ENCODE measurements at places on chromosomes 13 and 19.

DNA sequence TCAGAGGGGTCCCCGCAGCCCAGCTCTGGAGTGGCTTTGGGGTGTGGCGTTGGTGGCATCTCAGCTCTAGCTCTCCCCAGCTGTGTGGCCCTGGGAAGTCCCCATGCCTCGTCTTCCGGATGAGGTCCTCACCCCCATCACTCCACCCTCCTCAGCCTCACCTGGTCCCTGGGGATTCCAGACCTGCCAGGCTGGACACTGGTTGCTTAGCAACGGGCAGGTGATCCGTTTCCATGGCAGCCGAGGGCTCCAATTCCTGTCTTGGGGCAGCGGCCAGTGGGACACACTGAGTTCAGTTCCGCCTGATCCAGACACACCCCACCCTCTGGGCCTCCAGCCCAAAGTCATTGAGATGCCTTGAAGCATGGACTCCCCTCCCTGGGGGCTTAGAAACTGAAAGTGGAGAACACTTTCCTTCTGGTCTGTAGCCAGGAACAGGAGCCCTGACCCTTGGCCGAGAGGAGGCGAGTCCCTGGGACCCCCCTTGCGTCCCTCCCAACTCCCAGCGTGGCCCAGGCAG, 7.7 kb upstream of the MISP start:
- DNase-seq, result peak; percentile 16

GRCh38 chr13:49776871-49777270, 15.6 kb downstream of the KPNA3 start:
- DNase-seq, result no peak

- no peak for DNase-seq
These were observed 191.0 kb downstream of the KATNAL1 start for GRCh38 chr13:30116379-30116778.

GRCh38 chr19:38164526-38164925, 59.5 kb downstream of the DPF1 start:
- no peak for DNase-seq

- DNase-seq, result no peak
These were observed 1.8 kb downstream of the TNFAIP8L1 start for GRCh38 chr19:4641132-4641531.

DNA sequence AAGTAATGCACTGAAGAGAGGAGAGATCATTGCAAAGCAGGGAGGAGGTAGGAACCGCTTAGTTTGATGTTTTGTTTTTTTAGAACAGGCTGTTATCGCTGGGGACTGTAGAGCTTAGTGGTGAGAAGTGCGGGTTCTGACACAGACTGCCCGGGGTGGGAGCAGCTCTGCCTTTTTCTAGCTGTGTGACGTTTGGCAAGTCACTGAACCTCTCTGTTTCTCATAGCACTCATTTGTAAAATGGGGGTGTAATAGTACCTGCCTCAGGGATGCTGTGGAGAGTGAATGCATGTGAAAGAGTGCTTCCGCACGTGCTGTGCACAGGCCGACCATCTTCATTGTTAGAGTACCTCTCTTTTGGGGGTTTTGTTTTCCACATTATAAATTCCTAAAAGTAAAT, 19.3 kb downstream of the PRAM1 start:
- DNase-seq, result no peak

GRCh38 chr19:679418-680286, 3.5 kb downstream of the FSTL3 start:
- peak; percentile 50 for DNase-seq

- no peak for DNase-seq
These were observed 10.1 kb downstream of the TUBB4A start for GRCh38 chr19:6491802-6492592.

DNA sequence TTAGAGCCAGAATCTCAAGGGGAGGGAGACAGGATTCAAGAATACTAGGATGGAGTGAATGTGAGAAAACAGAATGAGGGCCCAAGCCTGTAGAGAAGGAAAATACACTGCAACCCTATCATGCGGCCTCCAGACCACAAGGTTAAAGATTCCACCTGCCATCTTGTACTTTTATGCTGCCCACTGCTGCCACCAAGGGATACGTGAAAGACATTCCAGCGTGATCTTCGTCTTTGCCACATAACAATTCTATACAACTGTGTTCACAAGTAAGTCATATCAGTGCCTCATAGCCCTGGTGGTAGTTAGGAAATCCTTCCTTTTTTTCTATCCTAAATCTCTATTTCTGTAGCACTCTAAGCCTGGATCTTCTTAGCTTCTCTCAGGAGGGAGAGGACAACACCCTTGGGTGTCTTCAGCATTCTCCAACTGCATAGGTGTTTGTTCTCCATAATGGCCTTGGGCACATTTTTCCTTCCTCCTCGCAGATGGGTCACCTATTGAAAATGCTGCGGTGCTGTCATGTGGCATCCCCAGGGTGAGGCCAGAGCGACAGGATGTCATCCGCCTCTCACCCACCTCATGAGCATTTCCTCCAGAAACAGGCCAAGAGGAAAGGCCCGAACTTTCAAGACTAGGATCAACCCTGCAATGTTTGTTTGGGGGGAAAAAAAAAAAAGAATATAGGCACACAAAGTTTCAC, 13.6 kb downstream of the TPT1 start:
- no peak for DNase-seq

DNA sequence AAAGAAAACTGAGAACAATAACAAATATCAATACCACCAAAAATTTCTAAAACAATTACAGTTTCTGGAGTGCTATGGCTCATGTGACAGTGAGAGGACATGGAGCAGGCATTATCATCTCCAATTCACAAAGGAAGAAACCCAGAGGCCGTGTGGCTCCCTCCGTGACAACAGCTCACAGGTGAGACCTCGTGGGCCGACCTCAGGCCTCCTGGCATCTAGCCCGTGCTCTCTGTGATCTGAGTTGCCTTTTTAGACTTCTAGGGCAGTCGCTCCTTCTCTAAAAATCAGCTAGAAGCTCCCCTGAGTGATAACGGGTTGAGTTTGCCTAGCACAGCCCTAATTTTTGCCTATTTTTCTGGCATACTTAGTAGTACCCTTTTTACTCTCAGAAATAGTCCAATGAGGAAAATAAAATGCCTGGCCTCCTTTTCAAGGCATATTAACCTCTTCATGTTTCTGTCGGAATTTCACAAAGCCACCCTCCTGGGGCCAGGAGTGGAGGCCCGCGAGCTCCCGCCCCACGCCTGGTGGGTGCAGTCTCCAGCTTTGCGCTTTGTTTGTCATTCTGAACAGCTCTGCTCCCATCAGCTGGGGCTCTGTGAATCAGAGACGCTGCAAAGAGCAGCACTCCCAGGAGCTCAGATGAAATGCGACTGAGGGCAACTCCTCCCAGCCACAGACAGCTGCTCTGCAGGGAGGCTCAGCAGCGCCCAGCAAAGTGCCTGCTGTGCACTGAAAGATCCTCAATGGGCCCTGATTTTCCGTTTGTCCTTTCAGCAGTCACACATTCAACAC, 292.5 kb downstream of the UQCRFS1 start:
- DNase-seq, result no peak

DNA sequence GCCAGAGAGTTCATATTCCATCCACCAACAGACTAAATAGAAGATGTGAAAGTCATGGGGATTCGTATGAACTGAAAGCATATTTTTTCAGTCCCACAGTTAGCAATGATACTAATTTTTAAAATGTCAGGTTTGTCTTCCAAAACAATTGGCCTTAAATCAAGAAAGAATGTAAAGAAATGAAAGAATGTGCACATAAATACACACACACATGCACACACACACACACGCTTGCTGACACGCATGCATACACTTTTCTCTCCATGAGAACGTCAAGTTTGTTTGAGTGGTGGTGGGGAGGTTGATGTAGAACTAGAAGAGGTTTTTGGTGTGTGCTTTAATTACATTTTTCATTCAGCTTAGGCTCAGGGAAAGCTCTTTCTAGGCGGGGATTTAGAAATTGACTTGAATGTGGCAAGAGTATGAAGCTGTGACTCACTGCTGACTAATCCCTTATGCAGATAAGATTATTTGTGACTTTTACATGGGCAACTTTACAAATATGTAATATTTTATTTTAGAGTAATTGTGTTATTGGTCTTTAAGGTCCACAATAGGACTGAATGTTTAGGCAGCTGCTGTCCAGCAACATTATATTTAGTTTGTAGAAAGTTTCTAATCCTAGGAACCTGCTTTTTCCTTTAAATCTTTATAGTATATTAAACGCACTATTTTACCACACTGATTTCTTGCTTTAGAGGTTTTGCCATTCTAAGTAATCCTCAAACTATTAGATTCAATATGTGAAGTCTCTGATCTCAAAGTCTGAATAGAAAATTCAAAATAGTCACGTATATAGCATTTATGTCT, 18.8 kb downstream of the FLT1 start:
- DNase-seq, result no peak
